Stomach (tissue), 19 donors: ENCODE measurements at places on chromosomes 2 and 18. TPM values are rescaled to one million over a fixed set of nuclear protein-coding genes. Genes with fewer than 3 reads are reported as not detected.

RNU2-63P gene
- not detected for total RNA-seq

CNGA3 gene
- 1.1 TPM for total RNA-seq

PARD6G gene
- 4.1 TPM for total RNA-seq

ANKRD29 gene
- 1.2 TPM for total RNA-seq

GATA6 gene
- total RNA-seq: 71.5 TPM

CTAGE1 gene
- not detected for total RNA-seq

LIMS4 gene
- total RNA-seq: not detected

SLC20A1 gene
- 49.0 TPM for total RNA-seq

FEV gene
- not detected for total RNA-seq

PROKR1 gene
- not detected for total RNA-seq

DCDC2C gene
- total RNA-seq: not detected

IL1R1 gene
- total RNA-seq: 49.1 TPM

DPP4 gene
- total RNA-seq: 7.6 TPM

UNC80 gene
- 0.45 TPM for total RNA-seq

IL1RL1 gene
- 29.4 TPM for total RNA-seq

ZNF804A gene
- total RNA-seq: 0.14 TPM
